ENCODE measurements at places on chromosomes 1 and 21. TPM values are rescaled to one million over a fixed set of nuclear protein-coding genes. Genes with fewer than 3 reads are reported as not detected.

TMEM52 gene
- polyA plus RNA-seq: 114 TPM

CCDC17 gene
- 2.1 TPM for polyA plus RNA-seq

MAGOH gene
- polyA plus RNA-seq: 103 TPM

BTBD8 gene
- polyA plus RNA-seq: 0.31 TPM

PRCC gene
- polyA plus RNA-seq: 107 TPM

Measured in psoas muscle (tissue), 8 donors.